ENCODE measurements at places on chromosomes 12 and 14.

DNA sequence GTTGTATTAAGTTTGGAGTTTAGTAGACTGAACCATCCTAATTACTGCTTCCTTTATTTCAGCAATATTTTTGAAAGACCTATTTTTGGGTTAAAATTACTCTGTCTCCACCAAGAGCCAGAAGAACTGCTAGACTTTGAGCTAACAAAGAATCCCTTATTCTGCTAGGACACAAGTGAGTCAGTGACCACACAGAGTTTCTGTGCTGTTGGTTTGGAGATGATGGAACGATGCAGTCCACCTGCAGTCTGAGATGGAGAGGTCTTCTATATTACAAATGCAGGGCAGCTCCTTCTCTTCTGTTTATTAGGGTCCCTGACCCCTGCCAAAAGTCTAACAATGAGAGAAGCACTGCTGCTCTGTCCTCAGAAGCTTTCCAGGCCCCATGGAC is 6.7 kb upstream of the STXBP6 start:
- DNase-seq = no peak

DNA sequence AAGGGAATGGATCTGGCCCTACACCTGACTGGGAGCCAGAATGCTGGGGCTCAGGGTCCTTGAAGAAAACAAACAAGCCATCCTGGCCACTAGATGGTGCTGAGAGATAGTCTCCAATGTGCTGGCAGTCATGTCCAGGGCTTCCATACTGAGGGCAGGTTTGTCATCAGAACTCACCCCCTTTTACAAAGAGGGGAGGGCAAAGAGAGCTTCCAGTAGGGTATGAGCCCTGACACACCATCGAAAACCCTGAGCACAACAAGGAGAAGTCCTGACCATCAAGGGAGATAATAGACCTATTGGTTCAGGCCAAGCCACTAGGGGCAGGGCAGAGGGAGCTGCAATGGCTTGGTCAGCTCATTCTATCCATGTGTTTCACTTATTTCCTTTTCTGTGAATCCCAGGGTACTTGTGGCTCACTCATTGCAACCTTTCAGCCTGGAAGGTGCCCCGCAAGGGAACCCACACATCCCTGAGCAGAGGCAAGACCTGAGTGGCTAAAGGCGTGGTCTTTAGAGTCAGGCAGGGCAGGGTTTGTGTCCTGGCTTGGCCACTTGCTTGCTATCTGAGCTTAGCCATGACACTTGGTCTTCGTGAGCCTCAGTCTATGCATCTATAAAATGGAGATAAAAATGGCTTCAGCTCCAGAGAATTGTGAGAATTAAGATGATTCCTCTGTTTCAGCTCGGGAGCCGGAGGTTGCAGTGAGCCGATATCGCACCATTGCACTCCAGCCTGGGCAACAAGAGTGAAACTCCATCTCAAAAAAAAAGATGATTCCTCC is 6.2 kb upstream of the PLEKHH1 start:
- DNase-seq = no peak

DNA sequence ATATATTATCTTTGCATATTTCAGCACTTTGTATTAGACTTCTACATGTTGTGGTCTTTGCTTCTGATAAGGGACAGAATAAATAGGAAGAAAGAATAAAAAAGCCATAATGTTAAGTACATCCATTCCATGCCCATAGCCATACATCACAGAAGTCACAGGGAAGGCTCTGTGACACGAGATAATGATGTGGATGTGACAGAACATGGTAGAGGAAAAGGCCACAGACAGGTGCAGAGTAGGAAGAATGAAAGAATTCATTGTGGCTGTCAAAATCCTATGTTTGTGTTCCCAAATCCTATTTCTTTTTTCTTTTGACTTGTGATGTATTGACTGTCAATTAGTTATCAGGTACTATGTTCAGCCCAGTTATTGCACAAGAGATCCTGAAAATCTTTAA is 38.4 kb downstream of the BICD1 start:
- DNase-seq = no peak

GRCh38 chr14:72736786-72737559 is 156.9 kb downstream of the DPF3 start:
- DNase-seq = no peak

DNA sequence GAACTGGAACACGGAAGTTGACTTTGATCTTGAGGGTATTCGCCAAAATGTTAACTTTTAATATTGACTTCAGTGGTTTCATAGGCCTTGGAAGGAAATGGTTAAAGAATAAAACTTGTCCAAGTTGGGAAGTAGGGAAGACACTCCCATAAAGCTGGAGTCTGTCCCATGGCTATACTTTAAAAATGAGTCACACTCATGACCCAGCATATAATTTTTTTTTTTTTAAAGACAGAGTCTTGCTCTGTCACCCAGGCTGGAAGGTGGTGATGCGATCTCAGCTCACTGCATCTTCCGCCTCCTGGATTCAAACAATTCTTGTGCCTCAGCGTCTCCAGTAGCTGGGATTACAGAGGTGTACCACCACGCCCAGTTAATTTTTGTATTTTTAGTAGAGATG is 19.6 kb downstream of the TMPRSS12 start:
- DNase-seq = no peak

DNA sequence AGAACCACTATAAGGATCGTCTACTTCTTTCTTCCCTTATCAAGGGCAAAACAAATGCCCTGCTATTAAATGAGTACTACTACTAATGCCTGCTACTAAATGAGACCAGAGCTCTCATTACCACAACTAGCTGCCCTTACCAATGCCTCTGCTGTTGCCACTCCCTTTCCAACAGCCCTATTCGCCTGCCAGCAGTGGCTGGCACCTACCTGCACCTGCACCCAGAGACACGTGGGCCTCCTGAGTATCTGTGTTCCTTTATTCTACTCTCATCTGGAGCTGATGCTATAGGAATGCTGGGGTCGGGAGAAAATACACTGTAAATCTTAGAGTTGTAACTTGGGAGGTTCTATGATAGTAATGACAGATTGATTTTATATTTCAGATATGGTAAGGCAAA is 174.7 kb downstream of the SLC2A13 start:
- DNase-seq = no peak

GRCh38 chr14:101862711-101863110 is 101.2 kb downstream of the PPP2R5C start:
- no peak for DNase-seq

- no peak for DNase-seq
These were observed 101.7 kb downstream of the CIT start for GRCh38 chr12:119775246-119775895.

GRCh38 chr12:120851444-120851843 is 52.7 kb downstream of the SPPL3 start:
- no peak for DNase-seq

GRCh38 chr14:74267588-74267987 is 28.3 kb downstream of the VSX2 start:
- DNase-seq = no peak

DNA sequence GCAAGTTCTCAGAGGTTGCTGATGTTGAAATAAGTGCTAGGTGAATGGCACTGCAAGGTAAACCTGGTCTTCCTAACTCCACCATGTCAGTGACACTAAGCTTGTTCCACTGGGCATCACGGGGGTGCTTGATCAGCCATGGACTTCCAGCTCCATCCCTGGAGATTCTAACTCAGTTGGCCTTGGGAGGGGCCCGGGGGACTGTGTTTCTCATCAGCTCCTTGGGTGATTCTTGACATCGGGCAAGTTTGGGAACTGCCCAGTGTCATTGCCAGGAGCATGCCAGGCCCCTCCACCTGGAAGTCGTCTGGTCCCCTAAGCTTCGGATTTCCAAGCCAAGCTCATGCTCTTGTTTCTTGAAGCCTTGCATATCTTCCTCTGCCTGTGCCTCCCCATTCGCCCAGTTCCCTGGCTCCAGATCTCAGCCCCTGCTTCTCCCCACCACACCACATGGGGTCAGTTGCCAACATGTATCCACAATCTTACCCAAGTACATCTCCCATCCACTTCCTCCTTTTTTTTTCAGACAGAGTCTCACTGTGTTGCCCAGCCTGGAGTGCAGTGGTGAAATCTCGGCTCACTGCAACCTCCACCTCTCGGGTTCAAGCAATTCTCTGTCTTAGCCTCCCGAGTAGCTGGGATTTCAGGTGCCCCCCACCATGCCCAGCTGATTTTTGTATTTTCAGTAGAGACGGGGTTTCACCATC is 30.7 kb upstream of the RFLNA start:
- DNase-seq = no peak

- no peak for DNase-seq
These were observed 236.2 kb downstream of the KTN1 start for GRCh38 chr14:55816225-55816624.

GRCh38 chr12:108518101-108518715 is 3.1 kb downstream of the FICD start:
- no peak for DNase-seq

DNA sequence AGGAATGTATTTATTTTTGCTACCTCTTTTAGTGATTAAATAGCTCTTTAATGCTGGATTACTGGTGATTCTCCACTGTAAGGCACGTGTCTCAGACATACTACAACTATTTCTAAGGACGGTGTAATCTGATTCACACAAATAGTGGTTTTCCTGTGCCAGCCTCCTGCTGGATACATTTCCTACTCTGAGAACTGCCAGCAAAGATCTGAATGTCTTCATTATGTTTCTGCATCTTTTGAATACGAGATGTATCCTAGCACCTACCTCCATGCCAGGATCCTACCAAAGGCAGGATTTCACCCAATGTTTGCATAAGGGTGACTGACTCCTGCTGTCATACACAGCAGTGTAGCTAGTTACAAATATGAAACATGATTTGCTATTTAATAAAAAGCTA is 120.6 kb downstream of the PRICKLE1 start:
- no peak for DNase-seq

- DNase-seq = no peak
These were observed 817 bp upstream of the IPO8 start for GRCh38 chr12:30696486-30696885.

- DNase-seq = no peak
These were observed 46.4 kb downstream of the ZFYVE21 start for GRCh38 chr14:103762036-103762435.

GRCh38 chr14:52923902-52924575 is 26.8 kb downstream of the FERMT2 start:
- no peak for DNase-seq

GRCh38 chr14:20215196-20215595 is 8.3 kb upstream of the OR11H6 start:
- no peak for DNase-seq

DNA sequence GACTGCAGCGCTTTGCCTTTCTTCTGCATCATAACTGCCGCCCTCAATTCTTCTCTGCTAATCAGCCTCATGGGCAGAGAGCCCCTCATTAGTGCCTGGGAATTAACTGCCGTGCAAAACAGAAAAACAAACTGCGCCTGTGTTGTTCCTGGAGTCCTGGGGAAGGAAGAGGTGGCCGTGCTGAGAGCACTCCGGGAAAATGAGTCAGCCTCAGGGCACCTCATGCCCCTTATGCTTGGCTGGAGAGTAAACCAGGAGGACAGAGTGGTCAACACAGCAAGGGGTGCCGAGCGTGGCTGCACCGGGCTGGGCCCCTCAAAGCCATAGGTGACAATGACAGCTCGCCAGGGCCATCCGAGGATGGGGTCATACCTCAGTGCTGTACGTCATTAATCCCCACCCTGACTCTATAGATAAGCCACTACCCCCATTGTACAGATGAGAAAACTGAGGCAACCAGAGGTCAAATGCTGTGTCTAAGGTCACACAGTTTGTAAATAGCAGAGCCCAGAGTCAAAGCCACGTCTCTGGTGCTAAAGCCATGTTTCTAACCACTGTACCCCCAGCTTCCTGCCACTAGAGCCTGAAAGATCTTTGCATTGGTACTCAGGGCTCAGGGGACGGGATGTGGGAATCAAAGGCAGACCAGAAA is 74.4 kb downstream of the RIMBP2 start:
- DNase-seq = no peak
